ENCODE measurements at places on chromosomes 3 and 15.
A peak's percentile ranks its signal among the peaks of the same experiment; 100 is the strongest.

- DNase-seq, result no peak
These were observed 45.2 kb upstream of the BDH1 start for GRCh38 chr3:197600796-197601565.

GRCh38 chr3:151203051-151203420, at the start of gene GPR171:
GPR171 (minus strand) TSS chr3:151203216; CDS start chr3:151199386, 3,830 bp downstream.
- no peak for DNase-seq

DNA sequence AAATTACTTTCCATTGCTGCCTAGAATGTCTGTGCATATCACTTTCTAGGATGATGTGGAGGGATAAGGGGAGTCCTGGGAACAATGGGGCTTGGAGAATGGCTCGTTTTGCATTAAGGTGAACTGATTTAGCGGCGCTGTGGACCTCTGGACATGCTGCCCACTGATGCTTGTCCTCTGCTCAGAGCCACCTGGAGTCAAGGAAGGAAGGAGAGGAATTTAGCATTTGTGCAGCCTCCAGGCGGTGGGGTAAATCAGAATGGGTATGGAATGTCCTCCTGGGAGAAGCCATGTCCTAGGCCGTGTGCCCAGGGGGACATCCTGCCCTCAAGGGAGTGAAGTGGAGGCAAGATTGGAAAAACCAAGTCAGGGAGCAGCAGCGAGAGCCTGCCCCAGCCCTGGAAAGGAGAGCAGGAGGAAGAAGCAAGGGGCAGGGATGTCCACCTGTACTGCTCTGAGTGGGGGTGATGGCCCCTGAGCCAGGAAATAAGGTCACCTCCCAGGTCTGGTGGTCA, 37.8 kb downstream of the KY start:
- DNase-seq, result no peak

DNA sequence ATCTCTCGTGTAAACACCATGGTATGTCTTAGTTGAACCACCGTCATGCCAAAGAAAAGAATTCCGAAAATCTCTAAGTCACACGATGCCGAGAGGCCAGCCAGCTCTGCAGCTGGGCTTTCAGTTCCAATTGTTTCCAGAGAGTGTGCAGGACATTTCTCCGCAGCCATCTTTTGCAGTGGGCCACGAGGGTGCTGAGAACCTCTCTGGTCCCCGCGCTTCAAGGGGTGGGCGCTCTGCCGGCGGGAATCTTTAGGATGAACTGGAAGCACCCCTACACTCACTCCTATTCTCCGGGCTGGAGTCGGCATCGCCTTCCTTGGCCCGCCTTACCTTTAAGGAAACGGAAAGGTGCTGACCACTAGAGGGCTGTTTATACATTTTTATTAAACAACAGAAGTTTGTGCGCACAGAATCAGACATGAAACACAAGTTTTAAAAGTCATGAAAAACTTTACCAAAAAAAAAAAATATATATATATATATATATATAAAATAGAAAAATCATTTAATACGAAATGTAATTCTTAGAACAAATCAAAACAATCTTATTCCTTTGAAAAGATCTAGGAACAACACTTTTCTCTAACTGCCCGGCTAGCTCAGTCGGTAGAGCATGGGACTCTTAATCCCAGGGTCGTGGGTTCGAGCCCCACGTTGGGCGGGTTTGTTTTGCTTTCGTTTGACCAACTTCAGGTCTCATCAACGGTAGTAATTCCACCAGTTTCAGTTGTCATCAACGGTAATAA, 12.5 kb upstream of the MORF4L1 start:
- peak; percentile 83 for DNase-seq

GRCh38 chr3:172355836-172356235, 92.4 kb downstream of the GHSR start:
- DNase-seq, result no peak

- DNase-seq, result no peak
These were observed 55.8 kb downstream of the HHLA2 start for GRCh38 chr3:108352176-108352575.

GRCh38 chr3:119331661-119332060, 37.5 kb downstream of the ARHGAP31 start:
- DNase-seq, result no peak

DNA sequence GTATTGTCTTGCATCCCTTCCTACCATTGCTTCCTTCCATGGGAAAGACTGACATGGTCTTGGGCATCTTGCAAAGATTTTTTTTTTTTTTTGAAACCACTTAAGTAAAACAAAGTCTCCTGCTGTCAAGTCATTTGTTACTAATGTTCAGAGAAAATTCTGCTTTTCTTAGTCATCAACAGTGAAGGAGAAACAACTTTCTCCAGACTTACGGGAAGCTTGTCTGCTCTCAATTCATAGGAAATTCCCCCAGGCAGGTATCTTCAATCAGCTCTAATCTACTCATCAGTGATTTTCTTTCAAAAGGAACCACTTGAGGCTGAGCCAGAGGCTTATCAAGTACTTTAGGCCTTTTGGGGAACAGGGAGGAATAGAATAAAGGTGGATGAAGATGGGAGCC, 15.9 kb upstream of the DRD3 start:
- no peak for DNase-seq

- DNase-seq, result no peak
These were observed 80.0 kb downstream of the CLSTN2 start for GRCh38 chr3:140014831-140015495.

DNA sequence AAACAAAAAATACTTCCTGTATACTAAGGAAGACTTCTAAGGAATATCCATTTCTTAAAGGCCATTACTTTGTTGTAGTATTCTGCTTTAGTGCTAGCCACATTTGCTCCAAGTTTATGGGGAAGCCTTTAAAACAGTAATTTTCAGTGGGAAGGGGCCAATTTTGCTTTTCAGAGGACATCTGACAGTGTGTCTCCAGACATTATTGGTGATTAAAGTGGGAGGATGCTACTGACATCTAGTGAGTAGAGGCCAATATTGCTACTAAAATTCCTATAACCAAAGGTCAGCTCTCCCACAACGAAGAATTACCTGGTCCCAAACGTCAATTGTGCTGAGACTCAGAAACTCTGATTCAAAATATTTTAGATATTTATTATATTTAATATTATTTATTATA, 24.8 kb downstream of the SLC28A2 start:
- no peak for DNase-seq

DNA sequence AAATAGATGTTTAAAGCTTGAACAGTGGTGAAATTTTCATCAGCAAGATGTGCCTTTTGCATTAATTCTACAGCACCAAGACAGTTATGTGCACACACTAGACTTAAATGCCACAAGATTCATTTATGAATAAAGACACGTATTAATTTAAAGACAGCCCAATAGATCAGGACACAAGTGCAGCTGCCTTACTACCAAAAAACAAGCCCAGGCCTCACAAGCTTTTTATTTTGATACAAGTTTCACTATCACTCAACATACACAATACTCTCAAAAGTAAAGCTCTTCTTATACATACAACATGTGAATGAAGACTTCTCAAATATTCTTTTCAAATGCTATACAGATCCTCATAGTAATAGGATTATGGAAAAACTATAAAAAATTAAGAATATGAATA, 2.4 kb downstream of the ACAP2 start:
- DNase-seq, result no peak

- DNase-seq, result no peak
These were observed 23.7 kb downstream of the CYP19A1 start for GRCh38 chr15:51314391-51315337.

GRCh38 chr3:182726258-182727142, 66.8 kb upstream of the ATP11B start:
- no peak for DNase-seq

DNA sequence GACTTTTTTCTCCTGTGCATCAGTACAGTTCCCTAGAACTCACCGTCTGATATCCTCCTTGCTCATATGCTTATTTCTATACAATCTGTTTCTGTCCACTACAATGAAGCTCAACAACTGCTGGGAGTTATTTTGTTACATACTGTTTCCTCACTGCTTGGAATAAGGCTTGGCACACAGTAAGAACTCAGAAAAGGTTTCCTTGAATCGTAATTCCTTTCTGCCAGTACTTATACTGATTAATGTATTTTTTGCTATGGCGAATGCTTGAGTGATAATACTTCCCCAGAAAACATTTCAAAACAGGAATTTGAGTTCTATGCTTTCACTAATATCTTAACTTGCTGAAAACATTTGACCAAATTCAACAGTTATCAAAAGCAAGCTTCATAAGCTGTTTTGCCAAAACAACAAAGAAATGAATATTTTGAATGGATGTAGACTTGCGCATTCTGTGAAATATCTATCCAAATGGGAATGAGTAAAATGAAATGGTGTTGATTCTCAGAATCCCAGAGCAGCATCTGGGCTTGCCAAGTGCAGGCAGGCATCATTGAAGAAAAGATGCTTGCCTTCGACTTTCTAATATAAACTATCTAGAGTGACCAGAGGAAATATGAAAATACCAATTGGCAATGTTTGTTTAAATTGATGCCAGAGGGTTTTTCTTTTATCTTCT, 286.3 kb downstream of the RAP2B start:
- DNase-seq, result no peak

DNA sequence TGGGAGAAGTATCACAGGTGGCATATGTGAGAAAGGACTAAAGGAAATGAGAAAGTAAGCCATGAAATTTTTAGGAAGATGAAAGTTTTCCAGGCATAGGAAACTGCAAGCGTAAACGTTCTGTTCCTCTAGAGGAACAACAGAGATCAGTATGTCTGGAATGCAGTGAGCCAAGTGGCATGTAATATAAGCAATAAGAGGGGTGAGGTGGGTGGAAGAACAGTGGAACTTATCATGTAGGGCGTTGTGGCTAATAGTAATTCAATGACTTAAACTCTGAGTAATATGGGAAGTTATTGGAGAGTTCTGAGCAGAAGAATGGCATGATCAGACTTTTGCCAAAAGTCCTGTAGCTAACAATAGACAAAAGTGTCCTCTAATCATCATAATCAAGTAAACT, 902.9 kb downstream of the EPHA3 start:
- DNase-seq, result no peak

DNA sequence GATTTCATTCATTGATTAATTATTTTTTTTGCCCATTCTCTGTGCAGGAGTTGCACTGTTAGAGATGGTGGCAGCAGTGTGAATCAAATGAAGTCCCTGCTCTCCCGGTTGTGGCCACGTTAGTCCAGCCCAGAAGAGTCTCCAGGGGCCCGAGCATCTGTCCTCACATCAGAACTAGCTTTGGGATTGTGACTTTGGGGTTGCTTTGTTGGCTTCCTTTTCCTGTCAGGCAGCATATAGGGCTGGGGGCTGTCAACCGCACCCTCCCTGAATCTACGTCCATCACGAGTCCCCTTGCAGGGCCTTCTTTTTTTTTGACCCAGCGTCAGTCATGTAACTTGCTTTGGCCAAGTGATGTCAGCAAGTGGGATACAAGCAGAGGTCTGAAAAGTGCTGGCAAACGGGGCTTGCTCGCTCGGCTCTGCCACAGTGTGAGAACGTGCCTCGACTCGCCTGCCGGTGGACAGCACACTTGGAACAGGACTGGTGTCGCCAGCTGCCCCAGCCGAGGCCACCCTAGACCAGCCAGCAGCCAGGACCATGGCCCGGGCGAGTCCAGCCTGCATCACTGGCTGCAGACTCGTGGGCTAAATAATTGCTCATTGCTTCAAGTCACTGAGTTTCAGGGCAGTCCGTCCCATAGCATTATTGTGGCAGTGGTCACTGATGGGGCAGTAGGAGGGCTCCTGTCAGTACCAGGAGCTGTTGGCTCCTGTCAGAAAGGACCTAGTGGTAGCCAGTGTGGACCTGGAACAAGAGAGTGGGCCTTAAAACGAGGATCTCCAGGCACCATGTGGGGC, 151.6 kb upstream of the MEF2A start:
- DNase-seq, result no peak

- DNase-seq, result no peak
These were observed 495.3 kb upstream of the RASGRP1 start for GRCh38 chr15:39059917-39060316.

- DNase-seq, result no peak
These were observed 27.5 kb upstream of the CFAP161 start for GRCh38 chr15:81106560-81106959.

- no peak for DNase-seq
These were observed 442.8 kb upstream of the ARRDC4 start for GRCh38 chr15:97517737-97518136.

GRCh38 chr3:12472796-12473195, 11.5 kb upstream of the TSEN2 start:
- DNase-seq, result no peak

DNA sequence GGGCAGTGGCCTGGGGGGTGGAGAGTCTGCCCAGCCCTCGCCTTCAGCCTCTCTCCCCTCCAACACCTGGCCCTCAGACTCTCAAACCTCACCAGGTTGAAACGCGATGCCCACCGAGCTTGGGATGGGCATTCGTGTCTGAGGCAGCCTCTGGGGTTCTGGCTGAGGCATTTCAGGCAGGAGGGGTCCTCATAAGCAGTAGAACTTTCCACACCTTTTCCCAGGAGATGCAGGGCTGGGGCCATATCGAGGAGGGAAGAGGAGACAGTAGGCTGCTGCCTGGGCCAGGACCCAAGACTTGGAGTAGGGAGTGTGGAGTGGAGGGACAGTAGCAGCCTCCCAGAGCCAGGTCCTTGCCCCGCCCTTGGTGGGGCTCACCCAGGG, 24.6 kb downstream of the ACAA1 start:
- peak; percentile 44 for DNase-seq

GRCh38 chr15:74006774-74007639, 12.5 kb downstream of the PML start:
- no peak for DNase-seq

- no peak for DNase-seq
These were observed 72.0 kb downstream of the CPN2 start for GRCh38 chr3:194279101-194279500.

- no peak for DNase-seq
These were observed 238.8 kb upstream of the GPR149 start for GRCh38 chr3:154668835-154669234.

DNA sequence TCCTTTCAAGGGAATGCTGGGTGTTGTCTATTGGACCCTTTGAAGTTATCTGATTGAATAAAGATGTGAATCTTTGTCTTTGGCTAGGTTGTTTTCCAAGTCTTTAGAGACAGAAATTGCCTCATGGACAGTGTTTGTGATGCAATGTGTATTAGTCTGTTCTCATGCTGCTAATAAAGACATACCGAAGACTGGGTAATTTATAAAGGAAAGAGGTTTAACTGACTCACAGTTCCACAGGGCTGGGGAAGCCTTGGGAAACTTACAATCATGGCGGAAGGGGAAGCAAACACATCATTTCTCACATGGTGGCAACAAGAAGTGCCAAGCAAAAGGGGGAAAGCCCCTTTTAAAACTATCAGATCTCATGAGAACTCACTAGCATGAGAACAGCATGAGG, 88.8 kb upstream of the PLXND1 start:
- DNase-seq, result no peak

Measured in spleen (tissue), 13 donors.